ENCODE measurements at places on chromosomes 4 and X. TPM values are rescaled to one million over a fixed set of nuclear protein-coding genes. Genes with fewer than 3 reads are reported as not detected.

GRCh38 chr4:14415146-14415545 is 587.1 kb upstream of the CPEB2 start:
- H3K4me1 ChIP-seq = peaks cover 32% of the 10 kb centered on the region
- H3K36me3 ChIP-seq = no peaks in the 10 kb centered on the region
- no peak for DNase-seq
- H3K27ac ChIP-seq = no peak overlapping the region
- no peak overlapping the region for H3K4me3 ChIP-seq

DNA sequence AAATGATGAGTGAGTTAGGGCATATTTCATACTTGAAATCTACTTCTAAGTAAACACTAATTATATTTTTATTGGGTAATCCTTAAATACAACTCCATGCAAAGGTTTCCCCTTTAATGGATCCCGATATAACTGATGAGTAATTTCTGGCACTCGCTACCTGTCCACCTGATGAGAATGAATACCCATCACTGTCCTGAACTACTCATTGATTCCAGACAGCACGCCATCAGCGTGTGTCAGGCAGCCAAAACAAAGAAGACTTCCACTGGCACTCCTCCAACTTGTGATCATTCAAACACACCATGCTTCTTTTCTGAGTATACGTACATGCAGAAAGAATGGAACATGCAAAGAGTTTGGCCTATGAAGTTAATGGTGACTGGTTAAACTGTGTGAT is 69.4 kb downstream of the HCCS start:
- H3K27ac ChIP-seq = no peak overlapping the region
- no peaks in the 10 kb centered on the region for H3K4me1 ChIP-seq
- no peak overlapping the region for H3K4me3 ChIP-seq

- H3K36me3 ChIP-seq = peaks cover 11% of the 10 kb centered on the region
- DNase-seq = peak; percentile 63
- H3K4me1 ChIP-seq = peaks cover 37% of the 10 kb centered on the region
- peaks cover 22% of the 10 kb centered on the region for H3K27me3 ChIP-seq
- peak overlapping the region; percentile 86 for H3K4me3 ChIP-seq
Measured at GRCh38 chr4:153222707-153223426, 18.6 kb downstream of the TRIM2 start.

DNA sequence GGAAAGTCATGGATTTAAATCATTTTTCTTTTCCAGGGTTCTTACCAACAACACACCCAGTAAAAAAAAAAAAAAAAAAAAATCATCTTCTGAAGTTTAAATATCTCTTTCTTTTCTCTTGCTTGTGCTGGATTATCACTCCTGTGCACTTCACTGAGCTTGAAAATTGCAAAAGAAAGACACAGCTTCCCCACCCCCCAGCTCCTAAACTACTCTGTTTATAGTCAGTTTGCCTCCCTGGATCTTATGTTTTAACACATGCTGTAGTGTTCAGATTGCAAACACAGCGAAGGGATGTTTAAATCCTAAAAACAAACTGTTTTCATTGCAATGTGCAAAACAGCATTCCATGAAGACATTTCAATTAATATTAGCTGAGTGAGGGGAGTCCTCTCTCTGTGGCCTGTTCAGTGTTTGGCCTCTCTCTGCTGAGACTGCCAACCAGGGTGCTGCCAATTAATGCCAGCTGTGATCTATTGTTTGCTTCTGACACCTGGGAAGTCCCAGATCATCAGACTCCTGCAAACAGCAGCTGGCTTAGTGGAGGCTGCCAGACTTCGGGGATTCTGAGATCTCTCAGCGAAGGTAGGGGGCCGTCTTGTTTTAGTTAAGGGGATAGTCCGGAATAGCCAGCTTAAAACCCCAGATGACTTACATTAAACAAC is 171.1 kb upstream of the PITX2 start:
- DNase-seq = peak; percentile 25
- H3K4me1 ChIP-seq = peaks cover 34% of the 10 kb centered on the region
- H3K36me3 ChIP-seq = no peaks in the 10 kb centered on the region
- no peak overlapping the region for H3K4me3 ChIP-seq

DNA sequence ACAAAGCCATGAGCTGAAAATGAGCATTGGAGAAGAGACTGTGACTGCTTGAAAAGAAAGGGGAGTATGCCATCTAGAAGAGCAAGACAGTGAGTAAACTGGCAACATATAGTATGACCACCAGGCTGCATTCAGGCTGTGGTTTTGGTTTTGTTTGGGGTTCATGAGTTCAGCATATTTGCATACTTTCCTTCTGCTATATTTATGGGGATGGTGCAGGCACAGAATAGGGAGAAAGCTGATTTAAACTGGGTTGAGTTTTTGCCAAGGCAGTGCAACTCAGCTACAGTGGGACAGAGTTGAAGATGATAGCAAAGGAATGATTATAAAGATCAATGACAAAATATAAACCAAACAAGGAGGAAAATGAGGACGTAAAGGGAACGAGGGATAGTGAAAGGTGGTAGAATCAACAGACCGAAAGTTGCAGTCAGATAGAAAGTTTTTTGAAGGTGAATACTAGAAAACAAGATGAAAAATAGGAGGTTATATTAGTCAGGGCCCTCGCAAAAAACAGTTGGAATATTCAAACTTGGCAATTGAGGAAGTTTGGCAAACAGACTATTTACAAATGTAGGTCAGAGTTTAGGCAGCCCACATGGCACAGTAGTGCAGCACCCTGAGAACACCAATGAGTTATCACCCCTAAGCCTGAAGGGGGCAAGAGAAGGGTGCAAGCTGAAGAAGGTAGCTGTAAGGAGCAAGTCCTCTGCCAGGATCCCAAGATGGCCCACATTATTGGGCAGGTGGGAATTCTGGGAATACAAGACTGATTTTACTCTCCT is 114.8 kb upstream of the MAP9 start:
- no peak for DNase-seq
- H3K4me3 ChIP-seq = no peak overlapping the region
- H3K36me3 ChIP-seq = no peaks in the 10 kb centered on the region
- no peaks in the 10 kb centered on the region for H3K4me1 ChIP-seq
- no peak overlapping the region for H3K27ac ChIP-seq

DNA sequence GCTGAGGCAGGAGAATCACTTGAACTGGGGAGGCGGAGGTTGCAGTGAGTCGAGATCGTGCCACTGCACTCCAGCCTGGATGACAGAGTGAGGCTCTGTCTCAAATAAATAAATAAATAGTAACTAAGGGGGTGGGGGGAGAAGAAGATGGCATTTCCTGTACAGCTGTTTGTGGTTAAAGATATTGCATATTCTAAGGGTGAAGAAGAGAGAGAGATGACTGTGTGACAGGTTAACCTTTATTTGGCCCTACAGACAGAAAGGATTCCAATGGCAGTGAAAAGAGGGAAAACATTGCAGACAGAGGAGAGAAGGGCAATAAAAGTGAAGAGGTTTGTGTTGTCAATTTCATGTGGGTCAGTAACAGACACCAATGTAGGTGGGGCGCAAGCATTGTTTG is 9.4 kb downstream of the TASL start:
- no peaks in the 10 kb centered on the region for H3K36me3 ChIP-seq
- no peaks in the 10 kb centered on the region for H3K4me1 ChIP-seq
- H3K27me3 ChIP-seq = no peaks in the 10 kb centered on the region
- H3K27ac ChIP-seq = no peak overlapping the region
- no peak overlapping the region for H3K4me3 ChIP-seq

DNA sequence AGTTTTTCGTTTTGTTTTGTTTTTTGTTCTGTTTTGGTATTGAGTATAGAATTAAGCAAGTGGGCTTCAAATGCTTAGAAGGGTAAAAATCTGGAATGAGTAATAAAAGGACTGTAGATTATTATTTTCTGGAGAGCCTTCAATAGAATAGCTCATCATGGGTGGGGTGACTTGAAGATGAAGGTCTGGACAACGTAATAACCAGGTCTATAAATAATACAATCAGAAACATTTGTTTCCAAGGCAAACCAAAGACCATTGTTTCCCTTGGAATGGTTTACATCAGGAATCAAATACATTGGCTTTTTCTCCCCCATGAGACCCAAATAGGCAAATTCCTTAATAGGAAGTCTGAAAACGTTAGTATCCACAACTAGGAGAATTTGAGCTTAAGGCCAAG is 721.6 kb downstream of the RPA4 start:
- peaks cover 5% of the 10 kb centered on the region for H3K4me1 ChIP-seq
- DNase-seq = no peak
- H3K27me3 ChIP-seq = no peaks in the 10 kb centered on the region
- H3K27ac ChIP-seq = no peak overlapping the region
- H3K36me3 ChIP-seq = peaks cover 4% of the 10 kb centered on the region

DNA sequence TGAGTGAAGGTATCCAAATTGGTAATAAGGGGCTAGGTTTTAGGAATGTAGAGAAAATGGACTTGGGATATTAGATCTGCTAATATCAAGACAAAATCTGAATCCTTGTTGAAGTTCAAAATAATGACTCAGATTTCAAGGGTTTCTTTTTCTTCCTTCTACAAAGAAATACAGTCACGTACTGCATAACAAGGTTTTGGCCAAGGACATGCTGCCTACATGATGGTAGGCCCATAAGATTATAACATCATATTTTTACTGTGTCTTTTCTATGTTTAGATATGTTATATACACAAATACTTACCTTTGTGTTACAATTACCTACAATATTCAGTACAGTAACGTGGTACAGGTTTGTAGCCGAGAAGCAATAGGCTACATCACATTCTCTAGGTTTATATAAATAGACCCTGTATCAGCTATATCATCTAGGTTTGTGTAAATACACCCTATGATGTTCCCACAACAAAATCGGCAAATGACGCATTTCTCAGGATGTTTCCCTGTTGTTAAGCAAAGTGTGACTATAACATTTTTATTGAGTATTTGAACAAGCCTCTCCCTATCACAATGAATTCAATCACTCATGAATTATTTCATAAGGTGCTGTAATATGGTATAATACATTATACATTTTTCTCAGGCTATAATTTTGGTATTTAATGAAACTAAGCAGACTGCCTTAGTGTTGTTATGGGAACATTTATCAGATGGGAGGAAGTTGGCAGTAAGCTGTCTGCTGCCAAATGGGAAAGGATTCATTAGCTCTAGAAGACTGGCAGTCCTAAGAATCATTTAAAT is 186.3 kb downstream of the PPP3CA start:
- no peak overlapping the region for H3K27ac ChIP-seq
- H3K4me1 ChIP-seq = peaks cover 32% of the 10 kb centered on the region
- no peaks in the 10 kb centered on the region for H3K27me3 ChIP-seq
- H3K36me3 ChIP-seq = no peaks in the 10 kb centered on the region

DNA sequence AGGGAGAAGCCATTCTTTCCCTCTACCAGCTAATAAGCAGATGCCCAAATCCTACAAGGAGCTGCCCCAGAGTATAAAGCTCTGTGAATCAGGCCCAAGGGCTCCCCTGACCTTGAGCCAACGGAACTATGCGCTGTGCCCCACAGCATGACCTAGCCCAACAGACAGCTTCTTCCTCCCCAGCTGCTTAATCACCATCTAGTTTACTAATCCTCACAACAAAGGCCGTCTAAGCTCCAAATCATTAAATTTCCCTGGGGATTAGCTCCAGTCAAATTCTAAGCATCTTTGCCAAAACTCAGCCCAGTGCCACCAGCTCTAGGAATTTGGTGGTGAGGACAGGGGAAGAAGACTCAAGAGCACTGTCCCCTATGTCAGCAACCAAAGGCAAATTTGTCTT is 113.1 kb downstream of the SHROOM4 start:
- no peak for DNase-seq
- H3K27me3 ChIP-seq = no peaks in the 10 kb centered on the region
- no peak overlapping the region for H3K4me3 ChIP-seq
- peaks cover 66% of the 10 kb centered on the region for H3K4me1 ChIP-seq

DNA sequence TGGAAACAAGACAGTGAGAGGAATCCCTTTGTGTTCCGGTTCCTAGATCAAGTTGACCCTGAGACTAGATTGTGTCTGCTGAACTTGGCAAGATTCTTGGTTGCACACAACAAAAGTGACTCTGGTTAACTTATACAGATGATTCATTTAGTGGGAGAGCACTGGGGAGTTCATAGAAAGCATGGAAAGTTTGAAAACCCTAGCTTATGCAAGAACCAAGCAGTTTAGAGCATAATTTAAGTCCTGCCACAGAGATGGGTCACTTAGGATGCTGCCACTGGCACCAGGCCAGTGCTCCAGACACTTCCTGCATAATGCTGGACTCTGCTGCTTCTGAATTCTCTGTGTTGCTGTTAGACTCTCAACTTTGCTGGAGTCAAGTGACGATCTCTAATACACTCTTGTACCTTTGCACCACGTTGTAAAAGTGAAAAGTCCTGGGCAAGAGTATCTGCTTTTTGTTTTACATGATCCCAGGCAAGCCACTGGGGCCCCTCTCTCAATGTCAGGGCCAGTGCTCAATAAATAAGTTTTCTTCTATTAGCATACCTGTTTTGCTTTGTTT is 12.7 kb upstream of the DCUN1D4 start:
- DNase-seq = no peak
- no peaks in the 10 kb centered on the region for H3K4me1 ChIP-seq
- no peak overlapping the region for H3K27ac ChIP-seq
- H3K27me3 ChIP-seq = peaks cover 13% of the 10 kb centered on the region
- H3K36me3 ChIP-seq = peaks cover 3% of the 10 kb centered on the region

- H3K4me3 ChIP-seq = no peak overlapping the region
- H3K4me1 ChIP-seq = no peaks in the 10 kb centered on the region
- no peak overlapping the region for H3K27ac ChIP-seq
Measured at GRCh38 chr4:112038861-112039260, 106.4 kb upstream of the FAM241A start.

DNA sequence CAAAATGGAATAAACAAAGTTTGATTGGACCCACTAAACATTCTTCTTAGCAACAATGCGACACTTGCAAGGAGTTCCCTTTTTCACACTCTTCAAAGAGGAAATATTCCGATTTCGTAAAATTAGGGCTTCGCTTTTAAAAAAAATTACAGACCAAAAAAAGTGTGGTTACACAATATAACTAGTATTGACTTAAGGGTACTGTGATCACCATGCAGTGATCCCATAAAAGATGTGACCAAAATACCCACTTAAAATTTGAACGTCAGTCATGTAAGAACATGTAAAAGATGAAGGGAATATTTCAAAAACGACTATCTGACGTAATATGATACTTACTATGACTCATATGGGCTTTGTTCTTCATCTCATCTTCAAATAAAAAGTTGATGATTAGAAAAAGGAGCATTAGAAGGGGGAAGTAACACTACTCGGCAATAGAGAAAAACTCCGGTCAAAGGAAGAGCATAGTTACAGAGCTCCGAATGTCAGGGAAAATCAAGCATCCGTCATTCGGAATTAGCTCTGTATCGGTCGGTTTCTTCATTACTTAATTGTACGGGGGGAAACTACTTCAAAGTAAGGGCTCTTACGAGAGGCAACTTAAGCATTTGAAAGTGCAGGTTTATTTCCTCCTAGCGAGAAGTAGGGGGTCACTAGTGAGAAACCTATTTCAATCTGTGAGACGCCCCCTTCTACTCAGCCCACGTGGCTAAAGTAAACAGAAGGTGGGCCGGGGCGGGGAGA is 1.3 kb upstream of the TET2 start:
- no peak overlapping the region for H3K27ac ChIP-seq
- peaks cover 95% of the 10 kb centered on the region for H3K27me3 ChIP-seq
- H3K36me3 ChIP-seq = no peaks in the 10 kb centered on the region
- peaks cover 24% of the 10 kb centered on the region for H3K4me1 ChIP-seq
- no peak for DNase-seq
- H3K4me3 ChIP-seq = peak overlapping the region; percentile 91

PPAT gene
- total RNA-seq = 89.0 TPM

DLG3 gene
- 46.3 TPM for total RNA-seq

VCX3B gene
- total RNA-seq = not detected

ANKRD50 gene
- total RNA-seq = 17.3 TPM

PTCHD1 gene
- total RNA-seq = 3.2 TPM

HSPA4L gene
- 9.6 TPM for total RNA-seq

FRG2 gene
- total RNA-seq = not detected

BEND4 gene
- total RNA-seq = 43.0 TPM

Data from WTC11 (cell line).